Activated naive CD8-positive, alpha-beta T cell treated with anti-CD3 and anti-CD28 coated beads, Interleukin-2, amount 10 ng/mL, durations not matched to agents 7 days and 5 days (primary cell): ENCODE measurements at places on chromosomes 4 and X. TPM values are rescaled to one million over a fixed set of nuclear protein-coding genes. Genes with fewer than 3 reads are reported as not detected.

GRCh38 chrX:68234171-68234910 lies 199.0 kb downstream of the OPHN1 start:
- DNase-seq = no peak

DNA sequence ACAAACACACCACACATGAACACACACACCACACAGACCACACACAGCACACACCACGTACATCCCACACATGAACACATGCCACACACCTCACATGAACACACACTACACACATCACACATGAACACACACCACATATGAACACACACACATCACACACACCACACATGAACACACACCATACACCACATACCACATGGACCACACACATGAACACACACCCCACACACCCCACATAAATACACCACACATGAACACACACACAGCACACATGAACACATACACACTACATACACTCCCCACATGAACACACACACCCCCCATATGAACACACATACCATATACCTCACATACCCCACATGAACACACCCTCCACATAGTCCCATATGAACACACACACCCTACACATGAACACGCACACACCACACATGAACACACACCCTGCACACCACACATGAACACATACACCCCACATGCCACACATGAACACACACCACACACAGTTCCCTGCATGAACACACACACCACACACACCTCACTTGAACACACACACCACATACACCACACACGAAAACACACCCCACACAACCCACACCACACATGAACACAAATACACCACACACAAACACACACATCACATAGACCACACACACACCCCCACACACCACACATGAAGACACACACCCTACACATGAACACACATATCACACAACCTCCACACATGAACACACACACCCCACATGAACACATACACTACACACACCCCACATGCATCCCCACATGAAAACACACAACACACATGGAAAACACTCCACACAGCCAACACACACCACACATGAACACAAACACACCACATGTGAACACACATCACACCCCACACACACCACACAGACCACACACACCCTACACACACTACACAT lies 18.3 kb downstream of the PNMA6E start:
- no peak for DNase-seq

- no peak for DNase-seq
Measured at GRCh38 chrX:64456828-64457227, 61.6 kb upstream of the MTMR8 start.

- peak; percentile 55 for DNase-seq
Measured at GRCh38 chr4:83113429-83113786, 1.1 kb downstream of the PLAC8 start.

DNA sequence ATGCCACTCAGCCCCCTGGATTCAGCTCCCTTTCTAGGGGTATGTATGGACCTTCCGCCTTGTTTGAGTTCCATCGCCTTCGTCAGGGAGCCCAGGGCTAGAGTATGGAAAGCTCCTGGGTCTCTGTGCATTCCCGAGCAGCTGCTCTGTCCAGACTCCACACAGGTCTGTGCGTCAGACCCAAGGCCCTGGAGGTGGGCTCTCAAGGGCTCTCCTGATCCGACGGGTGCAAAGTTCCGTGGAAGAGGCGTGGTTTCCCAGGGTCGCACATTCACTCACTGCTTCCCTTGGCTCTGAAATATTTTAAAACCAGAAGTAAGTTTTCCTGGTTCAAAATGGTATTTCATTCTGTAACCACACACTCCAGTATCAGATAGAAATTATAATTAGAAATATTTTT lies 863.2 kb downstream of the TRIML1 start:
- no peak for DNase-seq

DNA sequence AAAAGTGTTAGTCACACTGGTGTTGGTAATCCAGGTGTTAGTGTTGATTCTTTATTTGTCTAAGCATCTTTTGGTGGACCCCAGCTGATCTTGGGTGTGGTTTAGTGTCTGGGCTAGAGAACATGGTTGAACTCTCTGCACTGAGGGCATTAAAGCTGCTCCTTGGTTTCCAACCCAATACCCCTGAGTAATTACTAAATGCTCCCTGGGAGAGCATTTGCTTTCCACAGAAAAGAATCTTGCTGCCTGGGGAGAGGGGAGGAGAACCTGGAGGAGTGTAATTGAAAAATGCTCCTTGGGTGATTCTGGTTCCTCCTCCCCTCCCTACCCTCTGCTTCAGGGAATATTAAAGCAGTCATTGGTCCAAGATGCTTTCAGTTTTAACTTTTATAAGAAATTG lies 3.1 kb downstream of the GUCY1B1 start:
- DNase-seq = no peak

- DNase-seq = no peak
Measured at GRCh38 chrX:131235768-131236545, 53.1 kb downstream of the IGSF1 start.

- DNase-seq = no peak
Measured at GRCh38 chr4:94583914-94584641, 132.3 kb downstream of the PDLIM5 start.

DNA sequence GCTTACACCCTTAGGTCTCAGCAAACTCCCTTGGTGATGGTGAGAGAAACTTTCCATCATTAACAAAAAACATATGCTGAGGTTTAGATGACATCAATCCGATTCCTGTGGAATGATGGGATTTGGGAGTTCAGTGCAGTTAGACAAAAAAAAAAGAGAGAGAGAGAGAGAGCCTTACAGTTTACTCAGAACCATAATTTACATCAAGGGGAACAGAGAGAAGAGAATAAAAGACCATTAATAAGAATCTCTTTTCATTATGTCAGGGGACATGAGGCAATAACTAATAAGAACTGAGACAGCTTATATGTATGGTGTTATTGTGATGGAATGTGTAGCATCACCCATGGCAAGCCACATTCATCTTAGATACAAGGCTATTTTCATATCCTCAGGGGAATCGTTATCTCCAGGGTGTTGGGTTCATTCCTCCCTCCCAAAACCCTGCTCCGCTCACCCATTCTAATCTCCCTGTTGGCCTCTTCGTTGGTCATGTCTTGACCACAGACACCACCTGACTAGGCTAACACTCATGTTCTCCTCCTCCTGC lies 175.7 kb upstream of the MXRA5 start:
- DNase-seq = no peak

DNA sequence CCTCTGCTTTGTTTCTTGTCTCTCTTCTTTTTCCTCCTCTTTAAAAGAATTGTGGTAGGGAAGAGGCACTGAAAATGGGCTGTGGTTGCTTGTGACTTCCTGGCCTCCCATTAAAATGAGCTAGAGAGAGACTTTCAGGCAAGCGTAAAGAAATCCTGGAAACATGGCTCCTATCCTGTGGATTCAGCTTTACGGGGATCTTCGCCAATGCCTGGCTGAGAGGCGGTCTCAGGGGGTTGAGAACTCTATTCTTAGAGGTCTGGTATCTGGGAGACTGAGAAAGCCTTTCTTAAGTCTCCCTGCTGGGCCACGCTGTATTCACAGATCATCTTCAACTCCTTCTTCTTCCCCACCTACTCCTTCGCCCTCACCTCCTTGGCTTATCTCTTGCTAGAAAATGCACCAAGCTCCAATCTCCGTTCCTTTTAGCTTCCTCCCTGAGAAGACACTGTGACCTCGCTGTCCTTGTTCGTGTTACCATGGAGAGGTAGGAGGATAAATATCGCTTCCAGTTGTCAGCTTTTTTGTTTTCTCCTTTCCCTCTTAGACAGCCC lies 542 bp upstream of the KLF8 start:
- no peak for DNase-seq

- DNase-seq = no peak
Measured at GRCh38 chrX:6614506-6614905, 79.6 kb upstream of the VCX3A start.

Gene RTL5
- total RNA-seq = 3.0 TPM

Gene BEX4
- 25.6 TPM for total RNA-seq

- no peak for DNase-seq
Measured at GRCh38 chrX:137926090-137926489, 360.2 kb downstream of the ZIC3 start.

Gene HPGD
- 10.4 TPM for total RNA-seq

DNA sequence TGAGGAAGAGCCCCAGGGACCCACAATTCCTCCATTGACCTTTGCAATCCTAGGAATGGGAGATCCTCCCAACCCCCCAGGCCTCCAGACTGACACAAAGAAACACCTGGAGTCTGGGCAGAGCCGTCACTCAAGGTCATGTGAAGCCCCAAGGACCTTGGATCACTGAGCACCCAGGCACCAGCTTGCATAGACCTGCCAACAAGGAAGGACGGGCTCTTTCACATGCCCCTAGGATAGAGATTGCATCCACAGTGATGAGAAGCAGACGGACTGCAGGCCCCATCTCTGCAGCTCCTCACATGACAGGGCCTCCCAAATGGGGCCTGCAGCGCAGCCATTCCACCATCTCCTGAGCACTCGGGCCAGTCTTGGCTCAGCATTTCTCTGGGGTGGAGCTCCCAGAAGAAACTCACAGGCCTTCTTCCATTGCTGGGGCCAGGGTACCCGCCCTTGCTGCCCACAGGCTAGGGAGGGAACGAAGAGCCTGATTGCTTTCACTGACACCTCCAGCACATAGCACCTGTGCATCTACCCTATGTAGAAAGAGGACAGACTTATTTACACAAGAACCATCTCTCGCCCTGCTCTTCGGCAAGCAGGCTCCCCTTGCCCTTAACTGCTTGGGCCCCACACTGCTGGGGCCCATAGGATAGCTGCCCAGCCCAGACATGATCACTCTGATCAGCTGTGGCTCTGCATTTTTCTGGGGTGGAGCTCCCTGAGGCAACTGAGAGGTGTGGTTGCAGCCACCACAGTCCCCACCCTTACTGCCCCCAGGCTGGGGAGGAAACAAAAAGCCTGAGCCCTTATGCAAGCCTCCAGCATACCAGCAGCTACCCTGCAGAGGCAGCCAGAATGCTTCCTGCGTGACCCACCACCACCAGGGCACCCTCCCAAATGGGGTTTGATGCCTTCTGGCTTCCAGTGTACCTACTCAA lies 185.7 kb upstream of the ZCCHC13 start:
- no peak for DNase-seq

Gene SHOX
- not detected for total RNA-seq

Gene RADX
- total RNA-seq = 9.8 TPM

GRCh38 chr4:53684136-53685130 lies 93.1 kb upstream of the LNX1 start:
- no peak for DNase-seq

Gene TMEM271
- not detected for total RNA-seq

Gene FATE1
- total RNA-seq = not detected

Gene ADH1B
- not detected for total RNA-seq

- no peak for DNase-seq
Measured at GRCh38 chrX:141405853-141406492, 163.7 kb upstream of the SPANXC start.

DNA sequence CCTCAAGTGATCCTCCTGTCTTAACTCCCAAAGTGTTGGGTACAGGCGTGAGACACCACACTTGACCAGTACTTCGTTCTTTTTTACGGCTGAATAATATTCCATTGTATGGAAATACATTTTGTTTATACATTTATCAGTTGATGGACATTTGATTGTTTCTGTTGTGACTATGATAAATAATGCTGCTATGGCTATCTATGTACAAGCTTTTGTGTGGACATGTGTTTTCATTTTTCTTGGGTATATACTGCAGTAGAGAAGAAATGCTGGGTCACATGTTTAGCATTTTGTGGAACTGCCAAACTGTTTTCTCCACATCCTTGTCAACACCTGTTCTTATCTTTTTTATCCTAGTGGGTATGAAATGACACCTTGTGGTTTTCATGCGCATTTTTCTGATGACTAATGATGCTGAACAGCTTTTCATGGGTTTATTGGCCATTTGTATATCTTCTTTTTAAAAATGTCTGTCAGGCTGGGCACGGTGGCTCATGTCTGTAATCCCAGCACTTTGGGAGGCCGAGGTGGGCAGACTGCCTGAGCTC lies 37.3 kb downstream of the SAT1 start:
- DNase-seq = no peak

Gene CSAG1
- total RNA-seq = not detected

Gene L1CAM
- 4.5 TPM for total RNA-seq

GRCh38 chr4:138636781-138637180 lies 378.8 kb upstream of the NOCT start:
- DNase-seq = no peak

Gene HS3ST1
- 0.06 TPM for total RNA-seq

Gene NHSL2
- total RNA-seq = 1.6 TPM

DNA sequence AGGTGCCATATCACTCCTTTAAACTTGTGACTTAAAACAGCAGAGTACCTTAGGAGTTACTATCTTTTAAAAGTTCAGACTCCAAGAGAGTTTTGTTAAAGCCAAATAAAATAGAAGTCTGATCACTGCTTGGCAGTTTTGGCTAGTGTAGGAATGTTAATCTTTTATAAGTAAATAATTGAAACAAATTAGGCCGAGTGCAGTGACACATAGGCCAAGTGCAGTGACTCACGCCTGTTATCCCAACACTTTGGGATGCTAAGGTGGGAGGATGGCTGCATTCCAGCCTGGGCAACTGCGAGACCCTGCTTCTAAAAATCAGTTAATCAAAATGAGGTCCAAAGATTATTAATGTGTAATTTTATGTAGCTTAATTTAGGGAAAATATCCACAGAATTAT lies 37.2 kb downstream of the WDR44 start:
- no peak for DNase-seq

Gene STPG2
- not detected for total RNA-seq

- no peak for DNase-seq
Measured at GRCh38 chr4:187827631-187828030, 167.9 kb upstream of the ZFP42 start.

DNA sequence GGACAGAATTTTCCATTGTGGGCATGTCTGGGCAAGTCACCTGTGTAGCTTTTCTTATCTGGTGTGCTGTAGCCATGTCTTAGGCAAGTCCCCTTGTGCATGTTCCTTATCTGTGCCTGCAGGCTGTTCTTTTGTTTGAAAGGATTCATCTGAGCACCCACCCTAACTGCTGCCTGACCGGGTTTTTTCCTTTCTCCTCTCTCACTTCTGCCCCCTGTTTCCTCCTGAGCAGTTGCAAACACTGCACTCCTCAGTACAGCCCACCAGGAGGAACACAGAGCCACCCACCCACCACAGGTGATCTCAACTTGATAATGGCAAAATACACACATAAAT lies 29.2 kb upstream of the IL9R start:
- no peak for DNase-seq

DNA sequence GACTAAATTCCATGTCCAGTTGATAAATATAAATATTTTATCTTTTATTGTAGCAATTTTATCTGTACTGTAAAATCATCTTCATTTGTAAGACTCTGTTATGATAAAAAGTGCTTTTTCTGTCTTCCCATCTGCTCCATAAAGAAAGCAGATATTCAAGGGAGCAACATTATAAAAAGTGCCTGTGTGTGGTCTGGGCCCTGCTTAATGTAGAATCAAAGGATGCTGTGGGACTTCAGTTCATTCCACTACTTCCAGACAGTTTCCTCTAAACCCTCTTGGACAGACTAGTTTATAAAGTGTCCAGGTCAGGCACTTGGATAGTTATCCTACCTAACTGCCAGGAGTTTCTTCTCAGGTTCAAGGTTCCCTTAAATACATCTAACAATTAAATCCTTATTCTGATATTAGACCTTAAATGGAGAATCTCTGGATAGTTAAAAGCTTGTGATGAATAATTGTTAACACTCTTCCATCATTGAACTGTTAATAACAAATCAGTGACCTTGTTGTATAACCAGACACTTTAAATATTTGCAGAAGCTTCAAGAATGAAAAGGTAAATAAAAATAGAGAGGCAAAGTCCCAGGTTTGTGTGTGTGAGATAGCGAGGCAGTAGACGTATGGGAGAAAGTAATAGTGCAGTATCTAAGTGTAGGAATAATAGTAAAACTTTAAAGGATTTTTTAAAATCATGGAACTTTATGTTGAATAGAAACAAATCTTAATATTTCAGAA lies 237.5 kb upstream of the CTSO start:
- no peak for DNase-seq
